ENCODE measurements at places on chromosomes 7 and 10.

DNA sequence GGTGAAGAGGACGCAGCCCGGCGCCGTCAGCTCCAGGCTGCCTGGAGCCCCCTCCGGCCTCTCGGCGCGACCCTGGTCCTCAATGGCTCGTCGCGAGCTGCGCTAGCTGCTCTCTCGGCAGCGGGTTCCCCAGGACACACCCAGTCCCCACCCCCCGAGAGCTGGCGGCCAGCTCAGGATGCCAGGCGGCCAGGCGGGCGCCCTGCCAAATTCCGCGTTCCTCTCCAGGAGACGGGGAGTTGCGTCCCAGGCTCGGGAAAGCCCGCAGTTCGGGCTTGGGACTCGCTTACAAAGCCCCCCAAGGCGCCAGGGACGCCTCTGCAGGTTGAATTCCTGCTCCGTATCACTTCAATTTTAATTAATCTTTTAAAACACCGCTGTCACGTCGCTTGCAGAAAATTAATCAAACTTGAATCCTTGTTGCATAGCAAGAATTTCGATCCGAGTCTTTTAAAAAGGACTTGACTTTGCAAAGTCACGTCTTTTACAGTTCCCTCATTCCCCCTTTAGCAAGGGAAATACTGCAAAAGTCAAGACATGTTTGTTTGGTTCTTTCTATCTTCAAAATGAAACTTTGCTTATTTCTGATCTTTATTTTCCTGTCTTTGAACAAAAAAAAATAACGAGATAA is 28.2 kb downstream of the SKIDA1 start:
- DNase-seq, result peak; percentile 81

DNA sequence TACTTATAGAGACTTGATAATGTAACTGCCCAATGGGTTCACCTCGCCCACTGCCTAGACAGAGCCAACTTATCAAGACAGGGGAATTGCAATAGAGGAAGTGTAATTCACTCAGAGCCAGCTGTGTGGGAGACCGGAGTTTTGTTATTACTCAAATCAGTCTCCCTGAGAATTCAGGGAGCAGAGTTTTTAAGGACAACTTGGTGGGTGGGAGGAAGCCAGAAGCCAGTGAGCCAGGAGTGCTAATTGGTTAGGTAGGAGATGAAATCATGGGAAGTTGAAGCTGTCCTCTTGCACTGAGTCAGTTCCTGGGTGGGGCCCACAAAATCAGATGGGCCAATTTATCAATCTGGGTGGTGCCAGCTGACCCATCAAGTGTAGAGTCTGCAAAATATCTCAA is 20.1 kb upstream of the C7orf33 start:
- no peak for DNase-seq

DNA sequence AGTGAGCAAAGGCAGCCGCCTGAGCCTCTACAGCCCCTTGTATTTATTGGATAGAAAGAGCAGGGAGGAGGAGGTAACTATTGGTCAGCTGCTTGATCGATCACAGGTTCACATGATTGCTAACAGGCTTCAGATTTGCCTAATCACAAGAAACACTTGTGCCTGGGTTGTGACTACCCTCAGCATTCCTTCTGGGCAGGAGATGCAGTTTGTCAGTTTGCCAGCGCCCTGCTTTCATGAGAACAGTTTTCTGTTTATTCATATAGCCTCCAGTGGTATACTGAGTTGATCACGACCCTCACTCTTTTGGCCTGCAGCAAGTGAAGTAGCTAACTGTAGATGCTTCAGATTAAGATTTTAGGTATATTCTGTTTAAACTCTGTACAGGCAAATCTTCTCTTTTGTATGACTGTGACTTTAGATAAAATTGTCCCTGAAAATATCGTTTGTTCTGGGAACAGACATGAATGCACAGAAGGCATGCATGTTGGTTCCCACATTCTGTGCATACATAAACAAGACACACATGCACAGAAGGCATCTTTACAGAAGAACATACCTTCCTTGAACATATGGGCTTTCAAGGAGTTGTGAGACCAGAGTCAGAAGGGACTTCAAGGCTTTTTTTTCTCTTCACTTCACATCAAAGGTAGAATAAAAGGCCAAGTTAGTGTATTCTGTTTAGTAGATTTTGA is 422.4 kb upstream of the STEAP1 start:
- DNase-seq, result no peak

- DNase-seq, result no peak
Measured at GRCh38 chr10:103514244-103514643, 20.7 kb downstream of the NEURL1 start.

DNA sequence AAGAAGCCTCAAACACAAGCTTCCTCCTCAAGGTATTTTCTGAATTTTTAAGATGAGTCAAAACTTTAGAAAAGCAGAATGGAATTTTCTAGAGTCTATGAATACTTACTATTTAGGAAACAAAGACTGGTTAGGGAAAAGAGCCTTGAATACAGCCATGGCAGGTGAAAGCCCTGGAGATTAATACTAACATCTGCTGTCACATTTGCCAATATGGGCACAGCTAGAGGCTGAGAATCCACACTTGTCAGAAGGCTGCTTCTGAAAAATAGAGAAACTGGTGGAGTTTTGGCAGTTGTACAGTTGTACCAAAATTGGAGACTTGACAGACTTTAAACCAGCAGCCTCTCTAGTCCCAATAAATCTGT is 24.3 kb upstream of the CNNM1 start:
- DNase-seq, result no peak

GRCh38 chr7:32142649-32143048 is 72.4 kb upstream of the PDE1C start:
- no peak for DNase-seq

DNA sequence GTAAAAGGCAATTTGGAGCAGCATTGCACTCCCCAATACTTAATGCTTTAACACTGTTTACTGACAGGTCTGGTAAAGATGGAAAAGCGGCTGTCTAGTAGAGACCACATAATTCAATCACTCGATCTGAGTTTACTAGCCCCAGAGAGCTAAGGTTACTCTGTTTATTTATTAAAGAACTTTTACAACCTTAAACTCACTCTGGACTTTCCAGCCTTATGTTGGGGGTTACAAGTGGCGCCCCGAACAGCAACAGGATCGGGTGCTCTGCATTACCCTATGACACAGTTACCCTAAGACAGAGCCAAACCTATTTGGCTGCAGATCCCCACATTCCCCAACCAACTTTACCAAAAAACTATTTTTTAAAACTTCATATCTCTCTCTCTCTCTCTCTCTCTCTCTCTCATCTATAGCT is 43.9 kb downstream of the MRPS24 start:
- DNase-seq, result no peak

DNA sequence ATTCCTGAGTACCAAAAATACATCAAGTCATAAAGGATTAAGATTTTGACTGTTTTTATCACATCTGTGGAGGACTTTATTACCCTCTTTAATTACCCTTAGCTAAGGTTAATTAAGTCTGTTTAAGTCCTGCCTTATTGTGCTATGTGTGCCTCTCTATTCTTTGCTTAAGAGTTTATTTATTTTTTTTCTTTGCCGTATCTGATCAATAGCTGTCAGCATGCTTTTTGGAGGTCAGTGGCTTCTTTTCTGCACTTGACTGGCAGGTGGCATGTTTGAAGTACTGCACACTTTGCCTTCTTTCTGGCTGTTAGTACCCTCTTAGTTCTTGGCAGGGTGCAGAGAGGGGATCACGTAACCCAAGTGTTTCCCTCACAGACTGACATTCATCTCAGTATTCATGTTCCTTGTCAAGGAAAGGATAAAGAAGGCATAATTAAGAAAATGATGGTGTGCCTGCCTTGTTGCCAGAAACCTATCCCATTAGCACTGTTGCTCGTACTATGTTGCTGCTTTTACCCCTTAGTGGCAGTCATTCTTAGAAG is 225.8 kb downstream of the EXOC4 start:
- peak; percentile 96 for DNase-seq

- DNase-seq, result no peak
Measured at GRCh38 chr10:80693565-80693964, 155.9 kb downstream of the SH2D4B start.

GRCh38 chr10:31707093-31708039 is 221.3 kb downstream of the ARHGAP12 start:
- DNase-seq, result no peak

- no peak for DNase-seq
Measured at GRCh38 chr7:96331775-96332174, 9.9 kb upstream of the SLC25A13 start.

DNA sequence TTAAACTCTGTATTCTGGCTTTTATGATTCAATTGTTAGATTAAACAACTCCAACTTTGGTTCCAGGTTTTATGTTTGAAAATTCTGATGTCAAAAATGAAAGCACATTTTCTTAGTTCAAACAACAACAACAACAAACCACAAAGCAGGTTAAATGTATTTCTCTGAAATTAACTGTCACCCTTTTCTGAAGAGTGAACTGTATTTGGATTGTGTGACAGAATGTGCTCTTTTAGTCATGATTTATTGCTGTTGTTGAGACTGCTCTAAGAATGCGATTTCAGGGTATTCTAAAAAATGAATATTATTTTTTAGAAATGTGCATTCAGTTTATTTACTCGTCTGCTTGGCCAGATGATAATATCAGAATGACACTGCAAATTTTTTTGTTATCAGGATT is 144.1 kb downstream of the GNAI1 start:
- no peak for DNase-seq

GRCh38 chr10:129861776-129862531 is 102.1 kb downstream of the EBF3 start:
- DNase-seq, result peak; percentile 26

DNA sequence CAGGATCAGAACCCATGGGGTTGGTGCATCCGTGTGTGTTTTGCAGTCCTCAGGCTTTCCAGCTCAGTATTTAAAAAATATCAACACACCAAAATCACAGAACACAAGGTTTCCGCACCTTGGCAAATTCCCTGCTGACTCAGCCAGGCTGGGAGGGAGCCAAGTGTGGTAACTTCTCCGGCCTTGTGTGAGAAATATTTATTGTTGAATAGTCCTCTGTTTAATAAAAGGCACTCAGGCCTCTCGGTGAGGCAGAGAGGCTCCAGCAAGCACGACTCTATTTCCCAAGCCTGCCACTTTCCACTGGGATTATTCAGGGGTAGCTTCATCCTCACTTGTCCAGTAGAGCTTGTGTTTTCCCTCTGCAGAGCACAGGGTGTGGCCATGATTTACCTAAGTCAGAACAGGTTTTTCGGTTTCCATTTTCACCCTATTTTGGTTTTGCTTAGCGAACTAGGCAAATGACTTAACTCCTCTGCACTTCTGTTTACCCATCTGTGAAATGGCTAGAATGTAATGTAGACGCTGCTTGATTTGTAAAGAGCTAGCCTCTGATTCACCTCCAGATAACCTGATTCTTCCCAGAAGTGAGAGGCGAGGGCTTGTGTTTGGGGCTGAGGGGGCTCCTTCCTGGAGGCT is 13.0 kb upstream of the CHST15 start:
- no peak for DNase-seq

- DNase-seq, result no peak
Measured at GRCh38 chr10:32318476-32318896, 28.5 kb downstream of the EPC1 start.

DNA sequence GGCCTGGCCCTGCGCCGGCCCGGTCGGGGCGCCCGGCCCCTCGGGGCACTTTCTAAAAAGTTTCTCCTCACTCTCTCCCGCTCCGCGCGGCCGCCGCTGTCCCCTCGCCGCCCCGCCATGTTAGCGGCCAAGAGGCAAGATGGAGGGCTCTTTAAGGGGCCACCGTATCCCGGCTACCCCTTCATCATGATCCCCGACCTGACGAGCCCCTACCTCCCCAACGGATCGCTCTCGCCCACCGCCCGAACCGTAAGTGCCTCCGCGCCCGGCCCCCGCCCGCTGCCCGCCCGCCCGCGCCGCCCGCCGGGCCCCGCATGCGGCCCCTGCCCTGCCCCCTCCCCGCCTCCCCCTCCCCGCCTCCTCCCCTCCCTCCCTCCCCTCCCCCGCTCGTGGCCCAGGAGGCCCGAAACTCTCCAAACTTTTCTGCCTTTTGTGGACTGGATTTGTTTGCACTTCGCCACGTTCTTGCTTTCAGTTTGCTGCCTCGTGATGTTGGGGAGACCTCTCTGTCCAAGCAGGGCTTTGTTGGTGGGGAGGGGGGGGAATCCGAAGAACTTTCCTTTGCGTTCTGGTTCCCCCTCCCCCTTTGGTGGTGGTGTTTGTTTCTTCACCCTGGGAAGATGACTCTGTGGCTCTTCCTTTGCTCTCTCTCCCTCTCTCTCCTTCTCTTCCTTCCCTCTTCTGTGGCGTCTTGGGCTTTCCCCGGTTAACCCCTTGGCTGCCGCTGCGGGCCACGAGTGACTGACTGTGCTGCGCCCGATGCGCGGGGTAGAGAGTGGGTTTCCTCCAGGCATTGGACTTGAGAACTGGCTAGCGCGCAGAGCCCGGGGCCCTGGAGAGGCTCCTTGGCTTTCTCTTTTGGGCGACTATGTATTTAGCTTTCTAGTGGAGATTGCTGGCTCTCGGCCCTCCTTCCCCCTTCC is 1.6 kb downstream of the TCF7L2 start:
- no peak for DNase-seq

GRCh38 chr10:79438021-79438698 is 7.3 kb downstream of the ZCCHC24 start:
- no peak for DNase-seq

DNA sequence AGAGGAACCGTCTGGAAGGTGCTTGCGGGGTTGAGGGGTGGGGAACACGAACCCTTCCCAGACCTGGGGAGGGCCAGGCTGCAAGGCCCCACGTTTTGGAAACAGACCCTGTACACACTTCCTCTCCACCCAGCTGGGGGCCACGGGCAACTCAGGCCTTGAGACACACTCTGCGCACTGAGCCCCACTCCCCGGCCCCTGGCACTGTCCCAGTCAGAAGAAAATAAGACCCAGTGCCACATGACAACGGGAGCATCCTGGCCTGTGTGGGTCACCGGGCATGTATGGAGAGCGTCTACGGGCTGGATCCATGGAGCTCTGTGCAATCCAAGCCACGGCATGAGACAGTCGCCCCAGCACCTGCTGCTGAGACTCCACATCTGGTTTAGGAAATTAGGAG is 63.7 kb downstream of the CARD11 start:
- DNase-seq, result no peak

- no peak for DNase-seq
Measured at GRCh38 chr7:153934629-153935028, 117.6 kb upstream of the DPP6 start.

GRCh38 chr7:100376066-100376465 is 2.8 kb downstream of the PILRA start:
- DNase-seq, result no peak

DNA sequence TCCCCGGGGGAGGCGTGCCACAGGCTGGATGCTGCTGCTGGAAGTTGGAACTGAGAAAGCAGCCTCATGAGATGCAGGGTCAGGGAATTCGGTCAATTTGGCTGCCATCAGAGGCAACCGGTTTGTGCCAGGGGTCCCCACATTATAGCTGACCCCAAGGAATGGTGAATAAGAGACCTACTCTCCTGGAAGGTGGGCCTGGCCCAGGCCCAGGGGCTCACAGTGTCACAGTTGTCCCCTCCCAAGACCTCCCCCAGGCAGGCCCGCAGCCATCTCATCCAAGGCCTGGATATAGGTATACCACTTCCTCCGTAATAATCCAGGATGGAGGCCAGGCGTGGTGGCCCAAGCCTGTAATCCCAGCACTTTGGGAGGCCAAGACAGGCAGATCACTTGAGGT is 114.6 kb downstream of the NPTX2 start:
- DNase-seq, result no peak

- DNase-seq, result no peak
Measured at GRCh38 chr10:50360077-50360850, 108.9 kb upstream of the ASAH2 start.

Data from NCI-H1105 treated with DMSO at 0.1 percent for 48 hours (cell line).